ENCODE measurements at places on chromosomes 3 and 15. TPM values are rescaled to one million over a fixed set of nuclear protein-coding genes. Genes with fewer than 3 reads are reported as not detected.

DNA sequence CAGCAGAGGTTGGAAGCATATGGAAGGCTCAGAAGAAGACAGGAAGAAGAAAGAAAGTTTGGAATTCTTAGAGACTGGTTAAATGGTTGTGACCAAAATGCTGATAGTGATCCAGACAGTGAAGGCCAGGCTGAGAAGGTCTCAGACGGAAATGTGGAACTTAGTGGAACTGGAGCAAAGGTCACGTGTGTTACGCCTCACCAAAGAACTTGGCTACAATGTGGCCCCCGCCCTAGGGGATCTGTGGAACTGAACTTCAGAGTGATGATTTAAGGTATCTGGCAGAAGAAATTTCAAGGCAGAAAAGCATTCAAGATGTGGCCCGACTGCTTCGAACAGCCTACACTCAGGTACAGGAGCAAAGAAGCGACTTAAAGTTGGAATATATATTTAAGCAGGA, 83.1 kb downstream of the MYO5A start:
- H3K27ac ChIP-seq = no peak overlapping the region
- H3K27me3 ChIP-seq = no peaks in the 10 kb centered on the region
- DNase-seq = no peak
- H3K4me1 ChIP-seq = no peaks in the 10 kb centered on the region
- no peaks in the 10 kb centered on the region for H3K36me3 ChIP-seq

DNA sequence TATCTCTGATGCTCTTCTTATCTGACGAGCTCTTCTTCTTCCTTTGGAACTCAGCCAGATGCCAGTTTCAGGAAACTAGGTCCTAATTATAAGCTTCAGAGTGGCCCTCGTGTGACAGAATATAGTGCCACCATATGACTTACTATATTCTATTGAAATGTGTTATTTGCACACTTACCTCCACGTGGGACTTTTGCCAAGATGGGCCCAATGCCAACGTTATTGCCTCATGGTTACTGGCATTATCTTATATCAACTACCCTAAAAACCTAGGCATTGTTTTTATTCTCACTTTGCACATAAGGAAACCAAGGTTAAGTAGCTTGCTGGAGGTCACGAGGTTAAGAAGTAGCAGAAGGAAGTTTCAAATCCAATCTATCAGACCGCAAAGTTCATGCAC, 71.3 kb upstream of the SLCO3A1 start:
- no peaks in the 10 kb centered on the region for H3K4me1 ChIP-seq
- no peak overlapping the region for H3K4me3 ChIP-seq
- H3K27me3 ChIP-seq = no peaks in the 10 kb centered on the region
- H3K27ac ChIP-seq = no peak overlapping the region
- no peak for DNase-seq

DNA sequence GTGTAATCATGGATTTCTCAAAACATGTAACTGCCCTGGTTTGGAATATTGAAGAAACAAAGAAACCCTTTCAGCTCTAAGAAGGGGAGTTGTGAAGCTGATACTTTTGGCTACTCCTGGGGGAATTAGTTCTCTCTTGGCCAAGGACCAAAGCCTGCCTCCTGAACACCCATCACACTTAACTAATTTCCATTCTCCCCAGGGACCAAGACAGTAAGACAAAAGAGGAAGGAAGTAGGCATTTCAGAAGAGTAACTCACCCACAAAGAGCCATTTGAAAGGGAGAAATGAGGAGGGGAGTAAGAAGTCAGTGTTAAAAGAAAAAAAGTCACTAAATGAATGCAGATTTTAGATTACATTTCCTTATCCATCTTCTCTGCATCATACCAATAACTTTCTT, 328.0 kb upstream of the SOX2 start:
- H3K4me3 ChIP-seq = no peak overlapping the region
- H3K36me3 ChIP-seq = no peaks in the 10 kb centered on the region
- H3K27me3 ChIP-seq = no peaks in the 10 kb centered on the region
- no peak for DNase-seq
- H3K4me1 ChIP-seq = no peaks in the 10 kb centered on the region

GRCh38 chr3:158936530-158937113, 134.8 kb downstream of the MFSD1 start:
- H3K36me3 ChIP-seq = no peaks in the 10 kb centered on the region
- H3K27ac ChIP-seq = no peak overlapping the region
- no peak for DNase-seq
- no peak overlapping the region for H3K4me3 ChIP-seq
- H3K4me1 ChIP-seq = no peaks in the 10 kb centered on the region
- no peaks in the 10 kb centered on the region for H3K27me3 ChIP-seq

DNA sequence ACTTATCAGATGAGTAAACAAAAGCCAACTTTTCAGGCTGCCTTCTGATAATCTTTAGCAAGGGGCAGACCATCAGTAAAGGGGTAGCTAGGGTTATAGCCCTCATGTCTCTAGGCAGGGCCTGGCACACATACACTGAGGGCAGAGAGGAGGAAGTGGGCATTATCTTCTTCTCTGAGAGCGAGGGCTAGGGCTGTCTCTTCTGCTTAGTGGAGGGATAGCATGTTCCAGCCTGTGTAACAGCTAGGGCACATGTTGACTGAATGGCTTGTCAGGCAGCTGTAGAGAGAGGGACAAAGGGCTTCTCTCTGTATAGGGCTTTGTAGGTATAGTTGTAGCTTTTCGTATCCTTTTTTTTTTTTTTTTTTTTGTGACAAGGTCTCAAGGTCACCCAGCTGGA, 17.8 kb downstream of the CRTC3 start:
- H3K4me3 ChIP-seq = no peak overlapping the region
- H3K4me1 ChIP-seq = no peaks in the 10 kb centered on the region
- H3K36me3 ChIP-seq = no peaks in the 10 kb centered on the region
- no peak for DNase-seq
- H3K27ac ChIP-seq = no peak overlapping the region
- no peaks in the 10 kb centered on the region for H3K27me3 ChIP-seq

DNA sequence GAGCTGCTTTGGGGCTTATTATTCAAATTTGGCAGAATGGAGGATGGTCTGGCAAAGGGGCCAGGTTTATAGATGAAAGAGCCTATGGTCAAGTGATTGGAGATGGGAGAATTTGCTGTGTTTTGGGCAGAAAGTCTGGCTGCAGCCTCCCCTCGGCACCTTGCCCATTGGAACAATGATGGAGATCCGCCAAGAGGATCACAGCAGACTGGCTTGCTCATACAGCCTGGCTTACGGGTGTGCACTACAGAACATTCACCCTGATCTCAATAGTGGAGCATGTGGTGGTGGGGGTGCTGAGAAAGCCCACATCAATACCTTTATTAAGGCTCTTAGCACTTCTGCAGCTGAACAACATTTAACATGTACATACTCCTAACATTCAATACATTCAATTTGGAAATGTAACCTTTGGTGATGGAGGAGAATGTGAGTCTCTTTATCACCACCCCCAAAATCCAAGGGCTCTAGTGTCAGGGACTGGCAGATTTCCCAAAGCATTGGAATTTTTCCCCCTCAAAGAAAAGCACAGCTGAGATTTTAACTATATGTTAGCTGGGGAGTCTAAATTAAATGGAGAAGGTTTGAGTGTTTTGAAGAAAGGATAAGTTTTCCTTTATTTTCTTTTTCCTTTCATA, 118.4 kb upstream of the TMC3 start:
- H3K27me3 ChIP-seq = peaks cover 18% of the 10 kb centered on the region
- no peak for DNase-seq
- no peaks in the 10 kb centered on the region for H3K4me1 ChIP-seq

- H3K27ac ChIP-seq = no peak overlapping the region
- no peak for DNase-seq
- no peak overlapping the region for H3K4me3 ChIP-seq
- no peaks in the 10 kb centered on the region for H3K36me3 ChIP-seq
- H3K4me1 ChIP-seq = no peaks in the 10 kb centered on the region
Observed at GRCh38 chr3:160217675-160218074, 7.5 kb upstream of the C3orf80 start.

DNA sequence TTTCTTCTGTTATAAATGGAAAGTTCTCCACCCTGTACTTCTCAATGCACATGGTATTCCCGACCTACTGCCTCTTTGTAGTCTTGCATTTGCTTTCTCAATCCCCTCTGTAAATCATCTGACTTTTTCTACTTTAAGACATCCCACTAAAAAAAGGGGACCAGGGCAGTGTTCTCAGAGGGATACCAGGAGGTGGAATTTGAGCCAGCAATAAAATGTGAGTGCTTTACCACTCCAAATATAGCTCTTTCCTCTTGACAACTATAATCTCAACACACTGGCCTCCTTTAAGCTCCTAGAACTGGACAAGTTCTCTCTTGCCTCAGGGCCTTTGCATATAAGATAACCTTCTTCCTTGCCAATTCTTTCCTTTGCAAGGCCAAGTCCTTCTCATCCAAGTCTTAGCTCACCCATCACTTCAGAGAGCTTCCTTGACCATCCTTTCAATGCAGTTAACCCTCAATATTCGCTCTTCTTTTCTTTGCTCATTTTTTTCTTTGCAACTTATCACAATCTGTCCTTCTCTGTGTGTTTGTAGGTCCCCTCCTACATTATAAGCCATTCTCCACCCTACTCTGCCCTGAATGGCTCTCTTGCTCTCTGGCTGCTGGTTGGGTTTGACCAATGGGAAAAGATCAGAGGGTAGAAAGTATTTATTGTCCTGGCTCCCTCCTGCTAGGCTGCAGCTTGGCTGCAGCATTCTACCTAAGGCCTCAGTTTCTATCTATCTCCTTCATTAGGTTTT, 93.4 kb downstream of the PRICKLE2 start:
- H3K27ac ChIP-seq = no peak overlapping the region
- no peaks in the 10 kb centered on the region for H3K27me3 ChIP-seq
- H3K4me1 ChIP-seq = no peaks in the 10 kb centered on the region
- H3K4me3 ChIP-seq = no peak overlapping the region

Gene MANF
- 75.0 TPM for total RNA-seq

Gene RASL12
- total RNA-seq = not detected

Gene KBTBD12
- 1.1 TPM for total RNA-seq
